Heart left ventricle (tissue), 16 donors: ENCODE measurements at places on chromosomes 12 and 14. TPM values are rescaled to one million over a fixed set of nuclear protein-coding genes. Genes with fewer than 3 reads are reported as not detected.

- no peaks in the 10 kb centered on the region for H3K4me1 ChIP-seq
- H3K27ac ChIP-seq, result no peak overlapping the region
- no peak overlapping the region for H3K4me3 ChIP-seq
- DNase-seq, result no peak
These were observed 12.4 kb downstream of the GCN1 start for GRCh38 chr12:120181991-120182631.

- no peak for DNase-seq
- H3K36me3 ChIP-seq, result no peaks in the 10 kb centered on the region
- H3K4me3 ChIP-seq, result no peak overlapping the region
- H3K27ac ChIP-seq, result no peak overlapping the region
- H3K4me1 ChIP-seq, result no peaks in the 10 kb centered on the region
These were observed 120.9 kb downstream of the SINHCAF start for GRCh38 chr12:31205054-31205453.

DNA sequence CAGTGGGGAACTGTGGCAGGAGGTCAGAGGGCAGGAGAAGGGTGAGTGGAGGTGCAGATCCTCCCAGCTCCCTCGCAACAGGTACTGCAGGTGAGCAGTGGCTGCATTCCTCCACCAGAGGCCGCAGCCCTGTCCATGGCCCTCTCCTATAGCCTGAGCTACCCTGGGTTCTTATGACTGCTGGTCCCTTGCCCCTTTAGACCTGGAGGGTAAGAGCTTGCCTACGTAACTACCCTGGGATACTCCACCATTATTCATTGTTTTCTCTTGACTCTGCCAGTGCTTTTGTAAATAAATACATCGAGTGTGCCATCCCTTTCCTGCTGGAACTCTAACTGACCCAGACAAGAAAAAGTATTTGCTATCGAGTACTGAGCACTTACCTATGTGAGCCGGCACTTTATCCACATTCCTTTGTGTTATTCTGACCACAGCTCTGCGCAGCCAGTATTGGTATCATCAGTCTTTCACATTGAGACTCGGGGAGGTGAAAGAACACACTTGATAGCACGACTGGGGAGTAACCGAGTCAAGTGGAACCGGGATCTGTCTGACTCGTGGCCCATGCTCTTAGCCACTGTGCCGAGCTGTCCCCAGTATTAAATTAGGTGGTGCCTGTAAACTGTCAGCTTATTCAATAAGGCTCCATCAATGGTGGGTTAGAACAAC, 38.5 kb downstream of the LTBP2 start:
- H3K36me3 ChIP-seq, result no peaks in the 10 kb centered on the region
- no peak overlapping the region for H3K4me3 ChIP-seq
- peak overlapping the region; percentile 77 for H3K27ac ChIP-seq
- H3K27me3 ChIP-seq, result no peaks in the 10 kb centered on the region

DNA sequence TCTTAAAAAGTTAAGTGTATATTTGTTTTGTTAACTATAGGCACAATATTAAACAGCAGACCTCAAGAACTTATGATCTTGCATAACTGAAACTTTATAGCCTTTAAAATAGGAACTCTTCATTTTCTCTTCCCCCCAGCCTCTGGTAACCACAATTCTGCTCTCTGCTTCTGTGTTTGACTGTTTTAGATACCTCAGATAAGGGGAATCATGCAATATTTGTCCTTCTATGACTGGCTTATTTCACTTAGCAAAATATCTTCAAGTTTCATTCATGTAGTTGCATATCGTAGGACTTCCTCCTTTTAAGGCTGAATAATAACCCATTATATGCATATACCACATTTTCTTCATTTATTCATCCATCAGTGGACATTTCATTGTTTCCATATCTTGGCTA, 131.3 kb downstream of the PTPRO start:
- H3K27me3 ChIP-seq, result no peaks in the 10 kb centered on the region
- H3K36me3 ChIP-seq, result no peaks in the 10 kb centered on the region
- no peaks in the 10 kb centered on the region for H3K4me1 ChIP-seq
- no peak for DNase-seq

DNA sequence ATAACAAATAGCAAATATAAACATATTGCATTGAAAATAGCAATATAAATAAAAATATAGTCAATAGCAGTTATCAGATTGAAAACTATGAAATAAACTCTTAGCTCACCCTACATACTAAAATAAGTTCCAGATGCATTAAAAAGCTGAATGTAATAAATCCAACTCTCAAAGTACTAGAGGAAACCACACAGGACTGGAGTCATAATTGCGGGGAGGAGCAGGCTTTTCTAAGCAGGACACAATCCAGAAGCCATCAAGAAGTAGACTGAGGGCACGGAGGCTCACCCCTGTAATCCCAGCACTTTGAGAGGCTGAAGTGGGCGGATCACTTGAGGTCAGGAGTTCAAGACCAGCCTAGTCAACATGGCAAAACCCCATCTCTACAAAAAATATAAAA, 22.2 kb downstream of the GSC start:
- no peak for DNase-seq
- no peaks in the 10 kb centered on the region for H3K36me3 ChIP-seq
- H3K4me1 ChIP-seq, result no peaks in the 10 kb centered on the region
- H3K4me3 ChIP-seq, result no peak overlapping the region
- no peak overlapping the region for H3K27ac ChIP-seq

DNA sequence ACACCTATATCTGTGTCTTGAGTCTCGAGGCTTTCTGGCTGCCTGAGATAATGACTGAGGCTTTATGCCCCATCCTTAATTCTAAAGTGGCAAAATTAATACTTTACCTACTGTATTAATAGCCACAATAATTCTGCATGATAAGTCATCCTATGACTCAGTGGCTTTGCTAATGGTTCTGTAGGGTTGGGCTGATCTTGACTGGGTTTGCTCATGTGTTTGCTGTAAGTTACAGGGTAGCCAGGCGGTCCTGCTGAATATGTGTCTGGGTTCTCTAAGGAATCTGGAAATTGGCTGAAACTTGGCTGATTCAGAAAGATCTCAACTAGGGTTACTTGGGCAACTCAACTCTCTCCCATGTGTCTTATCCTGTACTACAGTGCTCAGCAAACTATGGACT, 21.7 kb downstream of the MGST1 start:
- no peak overlapping the region for H3K4me3 ChIP-seq
- H3K4me1 ChIP-seq, result no peaks in the 10 kb centered on the region
- no peaks in the 10 kb centered on the region for H3K27me3 ChIP-seq
- DNase-seq, result no peak

GRCh38 chr14:90903101-90903500, 86.9 kb upstream of the TTC7B start:
- no peak overlapping the region for H3K4me3 ChIP-seq
- no peak overlapping the region for H3K27ac ChIP-seq
- no peak for DNase-seq
- H3K4me1 ChIP-seq, result no peaks in the 10 kb centered on the region
- H3K27me3 ChIP-seq, result no peaks in the 10 kb centered on the region

DNA sequence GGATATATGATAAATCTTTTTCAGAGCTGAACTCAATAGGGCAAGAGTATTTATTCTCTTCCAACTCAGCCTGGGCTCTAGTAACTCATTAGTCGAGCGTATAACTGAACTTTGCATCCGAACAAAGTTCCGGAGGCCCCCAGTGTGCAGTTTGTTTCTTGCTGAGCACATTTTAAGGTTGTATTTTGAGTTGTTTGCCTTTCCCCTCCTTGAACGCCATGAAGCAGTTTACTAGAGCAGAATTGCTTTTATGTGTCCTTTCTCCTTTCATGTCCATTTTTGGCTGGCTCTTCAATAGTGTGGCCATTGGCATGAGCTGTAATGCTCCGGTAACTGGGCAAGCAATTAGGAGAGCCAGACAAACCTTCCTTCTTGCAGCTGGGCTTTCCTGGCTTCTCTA, 105.3 kb downstream of the WIF1 start:
- DNase-seq, result no peak
- no peaks in the 10 kb centered on the region for H3K36me3 ChIP-seq
- no peaks in the 10 kb centered on the region for H3K27me3 ChIP-seq
- H3K4me1 ChIP-seq, result no peaks in the 10 kb centered on the region

- H3K27ac ChIP-seq, result no peak overlapping the region
- peaks cover 50% of the 10 kb centered on the region for H3K36me3 ChIP-seq
- H3K4me1 ChIP-seq, result no peaks in the 10 kb centered on the region
- H3K27me3 ChIP-seq, result no peaks in the 10 kb centered on the region
- no peak overlapping the region for H3K4me3 ChIP-seq
These were observed 13.7 kb downstream of the P2RX4 start for GRCh38 chr12:121223292-121224285.

DNA sequence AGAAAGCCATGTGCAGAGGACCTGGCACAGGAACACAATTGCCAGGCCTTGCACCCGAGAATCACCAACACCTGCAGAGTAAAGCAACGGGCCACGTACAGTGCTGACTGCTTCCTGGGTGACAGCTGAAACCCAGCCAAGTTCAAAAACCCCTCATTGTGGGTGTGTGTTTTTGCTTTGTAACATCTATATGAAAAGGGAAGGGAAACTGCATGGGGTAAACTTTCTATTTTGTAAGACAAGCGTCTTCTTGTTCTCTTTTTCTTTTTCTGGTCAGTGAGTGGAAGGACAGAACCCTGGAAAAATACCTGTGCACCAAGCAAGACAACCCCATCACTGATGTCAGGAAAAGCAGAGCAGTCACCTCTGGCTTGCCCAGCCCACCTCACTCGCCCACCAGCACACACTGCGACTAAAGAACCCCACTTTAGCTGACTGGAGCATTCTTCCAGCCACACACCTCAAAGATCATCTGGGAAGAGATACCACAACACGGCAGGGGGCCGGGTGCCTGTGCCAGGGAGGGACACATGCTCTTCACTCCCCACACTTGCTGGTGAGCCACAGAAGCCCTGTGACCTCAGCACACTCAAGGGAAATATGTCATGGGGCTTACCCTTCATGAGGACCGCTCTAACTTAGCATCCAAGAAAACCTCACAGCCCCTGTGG, 172.3 kb downstream of the NDUFA12 start:
- H3K27ac ChIP-seq, result no peak overlapping the region
- no peaks in the 10 kb centered on the region for H3K36me3 ChIP-seq
- no peak for DNase-seq
- no peak overlapping the region for H3K4me3 ChIP-seq
- H3K27me3 ChIP-seq, result no peaks in the 10 kb centered on the region

DNA sequence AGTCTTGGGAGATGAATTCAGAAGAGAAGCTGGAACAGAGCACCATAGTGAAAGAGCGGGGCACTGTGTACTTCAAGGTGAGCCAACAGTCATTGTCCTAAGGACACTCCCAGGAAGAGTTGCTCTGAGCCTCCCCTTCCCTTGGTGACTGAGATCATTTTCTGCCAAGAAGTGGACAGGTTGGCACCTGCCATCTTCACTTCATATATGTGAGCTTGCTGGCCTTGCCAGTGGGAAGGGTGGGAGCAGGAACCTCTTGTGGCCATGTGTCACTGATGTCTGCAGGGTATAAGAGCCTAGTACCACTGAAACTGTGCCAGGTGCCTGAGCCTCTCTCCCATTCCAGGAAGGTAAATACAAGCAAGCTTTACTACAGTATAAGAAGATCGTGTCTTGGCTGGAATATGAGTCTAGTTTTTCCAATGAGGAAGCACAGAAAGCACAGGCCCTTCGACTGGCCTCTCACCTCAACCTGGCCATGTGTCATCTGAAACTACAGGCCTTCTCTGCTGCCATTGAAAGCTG, 5.3 kb downstream of the FKBP4 start:
- no peak for DNase-seq
- no peak overlapping the region for H3K4me3 ChIP-seq
- peaks cover 45% of the 10 kb centered on the region for H3K4me1 ChIP-seq
- no peak overlapping the region for H3K27ac ChIP-seq
- no peaks in the 10 kb centered on the region for H3K27me3 ChIP-seq

DNA sequence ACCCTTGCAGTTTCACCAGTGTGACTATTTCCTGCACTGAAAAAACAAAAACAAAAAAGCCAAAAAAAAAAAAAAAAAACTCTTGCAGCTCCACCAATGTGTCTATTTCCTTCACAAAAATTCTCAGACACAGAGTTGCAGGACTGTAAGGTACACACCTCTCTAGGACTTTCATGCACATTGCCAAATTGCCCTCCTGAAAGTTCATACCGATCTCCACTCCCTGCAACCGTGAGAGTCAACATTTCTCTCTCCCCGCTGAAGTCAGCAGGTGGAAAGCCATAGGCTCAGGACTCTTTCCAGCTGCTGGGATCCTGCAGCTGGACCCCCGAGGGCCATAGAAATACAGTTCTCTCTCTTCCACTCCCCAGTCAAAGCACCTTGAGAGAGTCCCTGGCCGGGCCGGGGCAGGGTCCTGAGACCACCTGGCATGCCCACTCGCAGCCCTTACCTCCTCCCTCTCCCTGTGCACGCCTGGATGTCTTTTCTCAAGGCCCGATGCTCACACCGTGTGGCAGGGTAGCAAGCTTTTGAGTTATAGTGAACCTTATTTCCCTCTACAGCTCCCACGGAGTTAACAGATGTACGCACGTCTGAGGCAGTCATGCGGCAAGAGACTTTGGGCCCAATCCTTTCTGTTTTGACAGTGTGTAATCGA, 23.6 kb downstream of the MMAB start:
- DNase-seq, result no peak
- no peak overlapping the region for H3K4me3 ChIP-seq
- H3K36me3 ChIP-seq, result no peaks in the 10 kb centered on the region
- H3K27me3 ChIP-seq, result peaks cover 7% of the 10 kb centered on the region
- H3K4me1 ChIP-seq, result peaks cover 8% of the 10 kb centered on the region

GRCh38 chr12:11785712-11786111, 136.2 kb downstream of the ETV6 start:
- DNase-seq, result no peak
- no peaks in the 10 kb centered on the region for H3K36me3 ChIP-seq
- no peaks in the 10 kb centered on the region for H3K27me3 ChIP-seq
- H3K4me3 ChIP-seq, result no peak overlapping the region
- peak overlapping the region; percentile 15 for H3K27ac ChIP-seq

DNA sequence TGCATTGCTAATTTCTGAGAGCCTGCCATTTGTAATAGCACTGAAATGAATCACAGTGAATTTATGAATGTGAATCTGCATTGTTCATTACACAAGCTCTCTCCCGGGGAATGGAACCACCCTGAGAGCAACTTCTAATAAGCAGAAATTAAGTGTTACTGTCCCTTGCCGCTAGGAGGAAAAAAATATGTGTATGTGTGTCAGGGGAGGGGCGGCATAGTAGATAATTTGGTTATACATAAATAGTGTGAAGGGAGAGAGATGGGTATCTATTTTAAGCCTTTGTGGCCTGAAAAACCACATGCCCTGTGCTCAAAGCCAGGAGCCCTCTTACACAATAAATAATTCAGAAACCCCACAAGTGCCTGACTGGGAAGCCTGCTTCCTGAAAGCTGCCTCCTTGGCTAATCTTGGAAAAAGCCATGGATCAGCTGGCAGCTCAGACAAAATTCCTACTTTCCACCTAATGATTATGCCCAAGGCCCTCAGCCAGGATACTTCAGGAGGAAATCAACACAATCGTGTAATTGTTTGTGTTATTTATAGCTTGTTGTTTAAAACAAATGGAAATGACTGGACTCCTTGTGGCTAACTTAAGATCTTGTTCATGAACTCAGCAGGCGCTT, 366.2 kb upstream of the KITLG start:
- no peaks in the 10 kb centered on the region for H3K36me3 ChIP-seq
- DNase-seq, result peak; percentile 23
- peak overlapping the region; percentile 49 for H3K27ac ChIP-seq
- H3K27me3 ChIP-seq, result no peaks in the 10 kb centered on the region
- H3K4me1 ChIP-seq, result peaks cover 8% of the 10 kb centered on the region

Gene TMPRSS12
- total RNA-seq, result not detected

Gene ANO4
- total RNA-seq, result 0.50 TPM

Gene KLHL33
- total RNA-seq, result 0.82 TPM

Gene TTC7B
- total RNA-seq, result 72.5 TPM

Gene CLEC1A
- 2.4 TPM for total RNA-seq

Gene RNU4-1
- total RNA-seq, result not detected

Gene AMN
- not detected for total RNA-seq
